Stomach (tissue), 19 donors: ENCODE measurements at places on chromosomes 11 and 22. TPM values are rescaled to one million over a fixed set of nuclear protein-coding genes. Genes with fewer than 3 reads are reported as not detected.

The MUC5B gene
- total RNA-seq, result 7.4 TPM

The GPHA2 gene
- not detected for total RNA-seq

The GPR83 gene
- total RNA-seq, result not detected

The CHID1 gene
- 35.4 TPM for total RNA-seq

The TMEM184B gene
- total RNA-seq, result 41.1 TPM

The APOL5 gene
- not detected for total RNA-seq

The DSCAML1 gene
- total RNA-seq, result 2.9 TPM

The RIBC2 gene
- total RNA-seq, result 0.45 TPM

The ACR gene
- 0.37 TPM for total RNA-seq

The SCUBE1 gene
- total RNA-seq, result 1.3 TPM

The SPON1 gene
- total RNA-seq, result 73.6 TPM

The DERL3 gene
- 1.5 TPM for total RNA-seq

The FAM180B gene
- not detected for total RNA-seq

GRCh38 chr11:115360186-115360824 is 143.9 kb downstream of the CADM1 start:
- DNase-seq, result no peak

GRCh38 chr11:63462137-63462536 is 28.8 kb downstream of the PLAAT5 start:
- DNase-seq, result no peak

GRCh38 chr22:46303347-46303965 is 6.8 kb downstream of the GTSE1 start:
- DNase-seq, result no peak

DNA sequence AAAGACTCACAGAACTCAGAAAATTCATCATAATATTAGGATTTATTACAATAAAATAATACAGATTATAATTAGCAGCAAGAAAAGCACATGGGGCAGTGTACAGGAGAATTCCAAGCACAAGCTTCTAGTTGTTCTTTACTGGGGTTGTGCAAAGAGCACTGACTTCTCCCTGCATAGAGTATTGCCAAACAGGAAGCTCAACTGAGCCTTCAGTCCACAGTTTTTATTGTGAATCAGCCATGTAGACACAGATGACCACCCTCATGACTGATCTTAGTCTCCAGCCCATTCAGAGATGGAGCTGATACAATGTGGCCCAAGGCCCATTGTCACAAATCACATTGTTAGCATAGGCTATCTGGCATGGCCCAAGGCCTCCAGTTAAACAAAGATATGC is 798.9 kb downstream of the KCNA4 start:
- no peak for DNase-seq

GRCh38 chr22:44448271-44448830 is 49.7 kb downstream of the RTL6 start:
- DNase-seq, result peak; percentile 73

DNA sequence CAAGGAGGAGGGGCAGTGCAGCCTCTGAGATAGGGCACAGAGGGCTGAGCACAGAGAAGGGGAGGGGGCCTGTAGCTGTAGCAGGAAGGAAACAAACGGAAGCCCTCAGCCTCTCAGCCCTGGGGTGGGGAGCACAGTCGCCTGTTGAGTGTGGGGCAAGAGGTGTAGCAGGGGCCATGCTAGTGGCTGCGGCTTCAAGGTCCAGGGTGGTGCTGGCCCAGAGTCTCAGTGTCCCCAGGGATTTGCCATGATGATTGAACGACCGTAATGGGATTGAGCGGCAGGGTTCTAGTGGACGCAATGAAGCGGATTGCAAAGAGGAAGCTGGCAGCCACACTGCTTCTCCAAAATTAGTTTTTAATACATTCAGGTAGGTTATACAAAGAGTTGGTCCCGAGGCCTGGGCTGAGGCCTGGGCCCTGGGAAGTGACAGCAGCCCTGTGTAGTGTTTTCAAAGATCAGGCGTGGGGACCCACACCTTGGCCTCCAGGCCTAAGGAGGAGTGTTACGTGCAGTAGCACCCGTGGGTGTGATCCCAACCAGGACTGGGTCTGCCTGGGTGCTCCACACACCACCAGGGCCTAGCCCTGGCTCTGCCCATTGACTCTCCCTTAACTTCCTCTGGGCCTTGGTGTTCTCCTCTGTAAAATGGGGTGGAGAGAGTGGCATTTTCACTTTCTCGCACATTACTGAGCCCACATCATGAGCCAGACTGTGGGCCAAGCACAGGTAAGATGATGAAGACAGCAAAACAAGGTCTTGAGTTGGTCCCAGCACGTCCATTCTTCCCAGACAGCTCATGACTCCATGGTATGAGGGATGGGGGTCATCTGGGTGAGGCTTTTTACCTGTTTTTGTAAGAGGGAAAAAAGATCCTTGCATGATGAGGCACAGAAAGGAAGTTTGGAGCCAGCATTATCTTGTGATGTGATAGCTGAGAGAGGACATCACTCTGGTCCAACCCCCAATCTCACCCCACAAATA is 13.1 kb downstream of the LRRC32 start:
- DNase-seq, result peak; percentile 18

- DNase-seq, result no peak
These were observed 19.4 kb downstream of the TMEM218 start for GRCh38 chr11:125091877-125092664.

- DNase-seq, result peak; percentile 76
These were observed 52.9 kb downstream of the SYT13 start for GRCh38 chr11:45233121-45233803.

GRCh38 chr11:110044226-110044968 is 48.8 kb upstream of the ZC3H12C start:
- DNase-seq, result no peak

DNA sequence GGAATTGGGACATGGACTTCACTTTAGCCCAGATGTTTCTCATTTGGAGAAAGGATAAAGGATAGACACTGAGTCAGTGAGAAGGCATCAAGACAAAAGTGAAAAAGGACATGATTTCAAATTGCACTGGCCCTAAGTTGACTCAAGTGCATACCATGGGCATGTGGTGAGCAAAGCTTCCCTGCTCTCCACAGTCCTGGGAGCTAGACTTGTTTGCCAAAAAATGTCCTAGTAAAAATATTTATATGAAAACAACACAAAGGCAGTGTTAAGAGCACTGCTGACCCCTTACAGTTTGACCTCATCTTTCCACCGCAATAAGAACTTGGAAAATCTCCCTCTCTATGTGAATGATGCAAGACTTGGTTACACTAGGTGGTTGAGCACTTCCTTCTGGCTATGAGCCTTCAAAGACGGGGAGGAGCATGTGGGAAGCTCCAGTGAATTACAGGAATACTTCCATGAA is 46.5 kb upstream of the FIBIN start:
- no peak for DNase-seq

GRCh38 chr11:69965821-69966582 is 112.1 kb upstream of the ANO1 start:
- DNase-seq, result no peak

GRCh38 chr11:72038491-72038890 is 39.8 kb downstream of the IL18BP start:
- DNase-seq, result peak; percentile 55

DNA sequence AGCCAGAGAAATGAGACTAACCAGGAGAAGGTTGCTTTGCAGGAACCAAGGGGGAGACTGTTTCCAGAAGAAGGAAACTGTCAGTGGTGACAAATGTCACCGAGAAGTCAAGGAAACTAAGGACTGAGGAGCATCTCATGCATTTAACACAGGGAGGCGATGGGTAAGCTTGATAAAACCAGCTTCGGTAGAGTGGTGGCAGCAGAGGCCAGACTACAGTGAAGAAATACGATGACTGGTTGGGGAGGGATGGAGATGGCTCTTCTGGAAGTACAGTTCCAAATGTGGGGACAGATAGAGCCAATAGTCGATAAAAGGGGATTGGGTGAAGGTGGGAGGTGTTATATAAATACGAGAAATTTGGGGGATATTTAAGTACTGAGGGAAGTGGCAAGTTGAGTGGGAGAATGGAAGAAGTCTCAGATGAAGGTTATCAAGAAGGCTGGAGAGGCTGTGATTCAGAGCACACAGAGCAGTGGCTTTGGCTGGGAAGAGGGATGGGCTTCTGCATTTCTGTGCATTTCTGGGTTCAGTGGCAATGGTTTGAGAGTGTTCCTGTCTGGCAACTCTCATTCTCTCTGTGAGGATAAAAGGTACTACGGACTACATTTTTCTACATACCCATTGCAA is 29.2 kb downstream of the SC5D start:
- DNase-seq, result no peak

DNA sequence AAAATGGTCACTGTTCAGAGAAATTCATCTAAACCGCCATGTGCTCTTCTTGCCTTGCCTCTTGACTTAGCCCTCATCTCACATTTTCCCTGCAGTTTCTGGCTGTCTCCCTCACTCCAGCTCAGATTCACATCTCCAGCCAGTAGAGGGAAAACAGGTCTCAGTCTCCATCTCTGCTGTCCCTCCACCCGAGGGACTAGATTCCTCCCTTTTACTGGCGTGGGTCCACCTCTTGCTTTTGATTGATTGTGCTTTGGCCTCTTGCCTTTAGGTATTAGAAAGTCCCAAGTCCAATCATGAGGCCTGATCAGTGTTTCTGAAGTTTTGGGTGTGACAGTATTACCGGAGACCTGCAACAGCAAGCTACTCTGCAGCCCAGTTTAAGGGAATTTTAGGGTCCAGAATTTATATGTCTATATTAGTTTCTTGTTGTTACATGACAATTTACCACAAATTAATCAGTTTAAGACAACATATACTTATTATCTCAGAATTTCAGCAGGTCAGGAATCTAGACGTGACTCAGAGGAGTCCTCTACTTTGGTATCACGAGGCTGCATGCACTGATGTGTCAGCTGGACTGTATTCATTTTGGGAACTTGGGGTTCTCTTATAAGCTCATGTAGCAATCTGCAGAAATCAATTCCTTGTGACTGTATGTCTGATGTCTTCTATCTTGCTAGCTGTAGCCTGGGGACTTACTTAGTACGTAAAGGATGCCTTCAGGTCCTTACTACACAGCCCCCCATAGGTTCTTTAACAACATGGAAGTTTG is 805.2 kb upstream of the CCDC90B start:
- DNase-seq, result no peak

DNA sequence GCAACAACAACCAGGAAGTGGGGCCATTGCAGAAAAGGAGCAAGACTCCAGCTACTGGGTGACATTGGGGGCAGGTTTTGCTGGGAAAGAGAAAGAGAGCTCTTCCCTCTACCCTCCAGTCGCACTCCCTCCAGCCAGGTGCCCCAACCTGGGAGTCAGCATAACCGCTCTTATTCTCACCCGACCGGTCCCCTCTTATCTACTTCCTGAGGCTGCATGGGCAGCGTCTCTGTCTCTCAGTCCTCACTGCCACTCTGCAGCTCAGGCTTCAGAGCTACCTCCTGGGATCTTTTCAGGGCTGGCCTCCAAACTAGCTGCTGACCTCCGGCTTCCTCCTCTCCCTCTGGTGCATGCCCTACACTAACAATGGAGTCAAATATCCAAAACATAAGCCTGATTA is 5.1 kb downstream of the ZNF70 start:
- peak; percentile 63 for DNase-seq

DNA sequence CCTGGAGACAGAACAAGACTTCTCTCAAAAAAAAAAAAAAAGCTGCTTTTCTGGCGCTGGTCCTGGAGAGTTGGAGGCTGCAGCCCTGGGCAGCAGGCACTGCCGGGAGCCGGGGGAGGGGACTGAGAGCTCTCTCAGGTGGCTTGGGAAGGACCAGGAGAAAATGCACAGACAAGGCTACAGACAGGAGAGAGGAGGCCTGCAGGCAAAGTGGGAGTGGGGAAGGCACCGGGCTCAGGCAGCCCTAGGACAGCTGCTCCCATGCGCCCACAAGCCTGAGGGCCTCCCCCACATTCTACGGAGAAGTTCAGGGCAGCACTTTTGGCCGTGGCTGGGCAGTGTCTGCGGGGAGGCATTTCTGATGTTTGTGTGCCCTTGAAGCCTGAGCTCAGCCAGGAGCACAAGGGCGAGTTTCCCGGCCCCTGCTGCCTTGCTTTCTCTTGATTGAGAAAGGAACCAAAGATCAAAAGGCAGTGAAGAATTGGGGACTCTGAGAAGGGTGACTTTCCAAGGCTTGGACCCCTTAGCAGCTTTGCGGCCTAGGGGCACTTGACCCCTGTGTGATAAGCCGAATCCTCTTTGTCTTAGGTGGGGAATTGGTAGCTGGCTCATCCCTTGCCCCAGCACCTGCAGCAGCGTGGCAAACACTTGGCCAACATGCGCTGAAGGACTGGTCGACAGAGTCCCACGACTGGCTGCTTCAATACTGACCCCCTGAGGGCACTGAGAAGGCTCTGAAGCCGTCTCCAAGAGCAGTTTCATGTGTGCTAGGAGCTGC is 35.3 kb downstream of the PPM1F start:
- peak; percentile 51 for DNase-seq

DNA sequence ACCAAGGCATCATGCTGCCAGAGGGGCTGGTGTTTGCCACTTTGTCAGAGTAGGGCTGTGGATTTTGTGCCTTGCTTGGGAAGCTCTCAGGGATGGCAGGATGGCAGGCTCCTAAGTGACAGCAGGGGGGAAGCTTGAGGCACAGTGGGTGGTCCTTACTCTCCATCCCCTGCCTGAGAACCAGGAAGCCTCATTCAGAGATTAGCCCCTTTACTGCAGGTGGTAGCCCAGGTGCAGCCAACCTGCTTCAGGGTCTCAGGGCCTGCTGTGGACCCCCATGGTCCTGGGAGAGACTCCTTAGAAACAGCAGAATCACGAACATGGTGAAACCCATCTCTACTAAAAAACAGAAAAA is 8.9 kb upstream of the ST3GAL4 start:
- DNase-seq, result no peak

DNA sequence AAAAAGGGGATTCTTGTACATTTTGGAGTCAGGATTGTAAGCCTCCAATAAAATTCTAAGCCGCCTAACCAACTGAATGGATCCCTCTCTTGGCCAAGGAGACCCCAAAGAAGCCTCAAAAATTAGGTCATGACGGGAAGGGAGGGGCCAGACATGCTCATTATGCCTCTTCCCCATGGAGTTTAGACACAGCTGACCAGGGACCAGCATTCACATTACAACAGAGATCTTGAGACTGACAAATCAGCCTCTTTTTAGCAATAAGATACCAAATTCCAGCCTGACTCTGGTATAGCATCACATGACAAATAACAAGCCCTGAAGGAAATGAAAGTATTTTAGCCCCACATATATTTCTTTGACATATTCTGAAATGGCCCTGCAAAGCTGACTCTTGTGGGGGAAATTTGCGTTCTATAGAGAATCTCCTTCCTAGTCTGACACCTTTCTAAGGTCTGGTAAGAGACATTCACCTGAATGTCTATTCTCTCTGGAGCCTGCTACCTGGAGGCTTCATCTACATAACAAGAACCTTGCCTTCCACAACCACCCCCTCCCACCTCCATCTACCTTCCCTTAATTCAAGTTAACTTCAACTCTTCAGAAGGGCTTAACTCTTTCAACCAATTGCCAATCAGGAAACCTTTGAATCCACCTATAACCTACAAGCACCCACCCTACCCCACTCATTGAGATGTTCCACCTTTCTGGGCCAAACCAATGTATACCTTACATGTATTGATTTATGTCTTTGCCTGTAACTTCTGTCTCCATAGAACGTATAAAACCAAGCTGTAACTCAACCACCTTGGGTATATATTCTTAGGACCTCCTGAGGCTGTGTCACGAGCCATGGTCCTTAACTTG is 10.3 kb downstream of the GAL start:
- no peak for DNase-seq

- DNase-seq, result peak; percentile 10
These were observed 16.1 kb downstream of the TUB start for GRCh38 chr11:8097062-8097461.
